Hepatic stellate cell (primary cell): ENCODE measurements at places on chromosomes 2 and 18.

DNA sequence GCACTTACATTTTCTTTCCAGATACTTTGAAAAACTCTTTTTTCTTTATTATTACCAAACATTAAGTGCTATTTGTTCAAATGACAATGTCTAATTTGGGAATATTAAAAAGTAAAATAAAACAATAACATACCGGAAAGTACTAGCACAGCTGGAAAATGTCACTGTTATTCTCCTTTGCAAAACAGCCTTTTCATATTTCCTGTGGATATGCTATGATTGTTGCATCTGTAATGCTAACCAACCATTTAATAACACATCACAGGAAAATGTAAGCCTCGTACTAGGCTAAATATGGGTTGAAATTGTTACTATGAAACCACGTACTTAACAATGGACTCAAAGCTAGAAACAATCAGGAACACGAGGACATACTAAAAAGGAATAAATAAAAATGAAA lies 298.1 kb downstream of the CBLN2 start:
- no peak for DNase-seq

- no peak for DNase-seq
These were observed 3.6 kb upstream of the PROM2 start for GRCh38 chr2:95270541-95271081.

GRCh38 chr2:173223871-173224270 lies 130.8 kb upstream of the CDCA7 start:
- no peak for DNase-seq

GRCh38 chr2:11757101-11757500 lies 10.7 kb downstream of the LPIN1 start:
- no peak for DNase-seq

GRCh38 chr2:231854616-231855125 lies 68.4 kb downstream of the COPS7B start:
- no peak for DNase-seq

DNA sequence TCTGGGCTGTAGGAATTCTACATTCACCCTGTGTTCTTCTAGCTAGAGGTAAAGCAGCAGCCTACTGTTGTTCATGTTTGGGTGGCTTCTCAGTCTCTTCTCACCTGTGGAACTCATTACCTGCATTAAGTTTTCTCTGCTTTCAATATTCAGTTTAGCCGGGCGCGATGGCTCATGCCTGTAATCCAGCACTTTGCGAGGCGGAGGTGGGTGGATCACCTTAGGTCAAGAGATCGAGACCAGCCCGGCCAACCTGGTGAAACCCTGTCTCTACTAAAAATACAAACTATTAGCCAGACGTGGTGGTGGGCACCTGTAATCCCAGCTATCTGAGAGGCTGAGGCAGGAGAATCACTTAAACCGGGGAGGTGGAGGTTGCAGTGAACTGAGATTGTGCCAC lies 139.8 kb upstream of the UBE2E3 start:
- no peak for DNase-seq

DNA sequence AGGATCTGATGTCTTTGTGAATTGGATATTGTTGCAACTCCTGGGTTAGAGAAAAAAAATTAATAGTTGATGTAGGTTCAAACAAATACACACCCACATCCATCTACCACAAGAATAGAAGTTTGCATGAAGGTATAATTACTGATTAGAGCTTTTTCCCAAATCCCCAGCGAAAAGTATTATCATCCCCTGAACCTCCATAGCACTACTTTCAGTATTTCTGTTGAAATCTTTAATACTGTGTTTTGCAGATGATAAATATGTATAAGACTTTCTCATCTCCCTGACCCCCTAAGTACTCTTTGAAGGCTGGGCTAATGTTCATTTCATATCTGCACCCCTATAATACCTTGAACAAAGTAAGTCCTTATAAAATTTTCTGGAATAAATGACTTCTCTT lies 6.4 kb downstream of the FN1 start:
- no peak for DNase-seq

- DNase-seq = no peak
These were observed 116.2 kb downstream of the ADCYAP1 start for GRCh38 chr18:1020731-1021344.

DNA sequence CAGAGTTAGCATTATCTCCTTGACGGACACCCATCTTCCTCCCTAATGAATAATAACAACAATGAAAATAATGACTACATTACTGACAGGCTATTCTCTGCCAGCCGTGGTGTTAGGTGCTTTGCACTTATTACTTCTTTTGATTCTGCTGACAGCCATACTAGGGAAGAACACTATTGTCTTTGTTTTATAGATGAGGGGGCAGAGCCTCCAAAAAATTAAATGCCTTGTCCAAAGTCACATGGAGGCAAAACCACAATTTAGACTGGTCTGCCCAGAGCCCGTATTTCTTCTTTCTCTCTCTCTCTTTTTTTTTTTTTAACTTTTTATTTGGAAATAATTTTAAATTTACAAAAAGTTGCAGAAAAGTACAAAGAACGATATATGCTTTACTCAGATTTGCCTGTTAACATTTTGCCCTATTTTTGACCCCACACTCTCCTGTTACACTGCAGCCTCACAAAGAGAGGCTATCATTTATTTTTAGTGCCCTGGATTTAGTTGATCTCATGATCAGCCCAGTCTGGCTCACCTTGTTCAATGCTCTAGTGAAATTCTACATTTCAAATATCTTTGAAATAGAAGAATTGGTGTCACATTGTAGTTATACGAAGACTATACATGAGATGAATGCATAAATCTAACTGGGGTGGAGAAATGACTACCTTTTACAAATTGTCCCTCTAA lies 369.4 kb downstream of the LRRTM1 start:
- no peak for DNase-seq

- no peak for DNase-seq
These were observed at the start of gene PTPRN for GRCh38 chr2:219309278-219309677. PTPRN (minus strand) TSS chr2:219309401; CDS start chr2:219309332, 69 bp downstream.

DNA sequence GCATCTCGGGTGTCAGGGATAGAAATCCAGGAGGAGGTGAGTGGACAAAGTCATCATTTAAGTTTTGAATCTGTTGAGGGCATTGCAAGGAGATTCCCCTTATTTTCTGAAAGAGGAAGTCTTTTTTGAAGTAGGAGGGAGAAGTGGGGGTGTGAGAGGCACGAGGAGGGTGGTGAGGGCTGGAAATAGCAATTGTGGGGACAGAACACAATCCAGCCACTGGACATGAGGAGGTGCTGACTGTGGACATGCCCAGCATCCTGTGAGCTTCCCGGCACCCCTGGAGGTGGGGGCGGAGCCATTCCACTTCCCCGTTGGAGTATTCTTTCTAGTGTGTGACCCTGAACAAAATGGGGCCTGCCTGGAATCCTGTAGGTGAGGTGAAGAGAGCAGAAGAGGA lies 310.7 kb upstream of the EPAS1 start:
- DNase-seq = no peak

DNA sequence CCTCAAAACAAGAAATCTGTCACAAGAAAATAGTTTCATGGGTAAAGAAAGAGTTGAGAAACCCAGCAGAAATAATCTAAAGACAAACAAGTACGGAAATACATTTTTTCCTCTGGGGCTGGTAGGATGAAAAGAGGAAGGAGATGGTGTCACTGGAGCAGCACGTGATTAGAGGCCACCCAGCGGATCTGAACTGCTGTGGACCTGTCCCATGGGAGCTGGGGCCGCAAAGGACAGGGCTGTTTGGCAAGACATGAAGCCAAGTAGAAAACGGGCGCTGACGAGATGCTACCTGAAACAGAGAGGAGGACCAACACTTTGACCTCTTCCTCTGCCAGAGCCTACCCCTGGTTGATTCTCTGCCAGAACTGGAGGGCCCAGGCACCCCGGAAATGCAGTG lies 295.4 kb upstream of the ATP5MC3 start:
- no peak for DNase-seq

GRCh38 chr2:200625282-200625681 lies 39.5 kb downstream of the AOX1 start:
- DNase-seq = no peak

GRCh38 chr2:229392196-229392595 lies 121.1 kb upstream of the PID1 start:
- DNase-seq = no peak

GRCh38 chr18:22279741-22280452 lies 110.5 kb downstream of the GATA6 start:
- peak; percentile 16 for DNase-seq

DNA sequence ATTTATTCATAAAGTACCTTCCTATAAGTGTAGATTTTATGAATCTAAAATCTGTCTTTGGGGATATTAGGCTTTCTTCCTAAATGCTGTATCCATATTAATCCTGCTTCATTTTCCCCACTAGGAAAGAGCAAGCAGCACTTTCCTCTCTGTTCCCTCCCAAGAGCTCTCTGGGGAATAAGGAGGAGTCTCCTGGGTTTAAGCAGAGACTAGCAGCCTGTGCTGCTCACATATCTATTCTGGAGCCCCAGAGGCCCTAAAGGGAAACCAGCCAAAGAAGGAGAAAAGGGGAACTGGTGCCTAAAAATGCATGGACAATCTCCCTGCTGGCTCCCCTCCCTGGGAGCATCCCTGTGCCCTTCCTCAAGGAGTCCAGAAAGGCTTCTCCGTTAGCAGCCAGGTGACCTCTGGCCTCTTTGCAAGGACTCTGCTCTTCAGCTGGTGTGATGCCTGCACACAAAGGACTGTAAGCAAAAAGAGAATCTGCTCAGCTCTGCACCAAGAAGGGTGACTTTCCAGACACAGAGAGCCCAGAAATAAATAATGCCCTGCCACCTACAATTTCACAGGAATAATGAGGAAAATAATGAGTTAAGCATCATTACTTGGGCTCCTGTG lies 270.6 kb downstream of the SS18 start:
- DNase-seq = no peak

DNA sequence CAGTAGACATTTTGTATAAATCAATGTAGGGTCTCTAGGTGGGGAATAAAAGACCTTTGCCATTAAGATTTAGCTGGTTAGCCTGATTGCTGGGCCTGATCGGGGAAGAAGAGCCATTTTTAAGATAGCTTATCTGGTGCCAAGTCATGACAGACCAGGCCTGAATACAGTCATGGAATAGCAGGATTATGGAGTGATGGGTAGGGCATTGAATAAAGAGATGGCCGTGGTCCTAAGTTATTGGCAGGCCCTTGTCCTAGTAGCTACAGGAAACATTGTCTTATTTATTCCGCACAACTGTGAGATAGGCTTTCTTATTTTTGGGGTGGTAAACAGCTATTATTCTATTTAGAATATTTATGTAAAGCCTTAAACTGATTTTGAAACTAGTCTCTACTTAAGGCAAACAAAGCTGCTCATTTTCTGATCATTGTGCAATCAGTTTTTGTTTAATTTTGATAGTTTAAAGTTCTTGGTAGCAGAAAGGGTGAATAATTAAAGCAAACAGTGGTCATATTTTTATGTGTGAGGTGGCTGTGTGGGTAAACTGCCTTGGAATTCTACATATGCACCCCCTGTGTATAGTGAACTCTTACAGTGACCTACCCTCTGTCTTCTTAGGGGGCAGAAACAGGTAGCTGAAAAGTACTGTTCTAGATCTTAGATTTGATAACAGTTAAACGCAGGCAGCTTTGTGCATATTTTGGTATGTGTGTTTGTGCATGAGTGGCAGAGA lies 22.6 kb downstream of the ZNF236 start:
- DNase-seq = no peak

DNA sequence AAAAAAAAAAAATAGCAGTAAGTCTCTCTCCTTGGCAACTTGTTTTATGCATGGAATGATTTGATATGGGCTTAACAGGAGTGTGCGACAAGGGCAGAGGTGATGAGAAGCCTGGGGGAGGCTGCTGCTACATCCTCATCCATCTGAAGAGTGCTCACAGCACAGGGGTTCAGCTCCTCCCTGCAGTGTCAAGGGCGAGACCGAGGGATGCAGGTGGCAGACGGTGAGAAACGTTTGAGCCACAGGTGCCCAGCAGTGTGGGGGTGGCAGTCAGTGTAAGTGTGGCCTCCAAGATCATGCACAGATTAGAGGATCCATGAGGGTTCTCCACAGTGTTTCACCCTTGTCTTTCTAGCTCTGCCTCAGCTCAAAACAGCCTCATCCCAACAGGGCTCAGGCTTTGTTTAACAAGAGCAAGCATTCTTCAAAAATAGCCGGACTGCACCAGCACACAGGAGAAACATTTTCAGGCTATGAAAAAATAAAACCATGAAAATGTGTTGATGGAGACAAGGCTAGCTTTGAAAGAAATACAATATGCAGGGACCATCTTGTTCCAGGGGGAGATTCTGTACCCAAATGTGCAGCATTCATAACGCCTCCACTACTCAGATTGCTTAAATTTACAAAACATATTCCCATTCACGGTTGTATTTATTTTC lies 324.5 kb upstream of the MYT1L start:
- no peak for DNase-seq

DNA sequence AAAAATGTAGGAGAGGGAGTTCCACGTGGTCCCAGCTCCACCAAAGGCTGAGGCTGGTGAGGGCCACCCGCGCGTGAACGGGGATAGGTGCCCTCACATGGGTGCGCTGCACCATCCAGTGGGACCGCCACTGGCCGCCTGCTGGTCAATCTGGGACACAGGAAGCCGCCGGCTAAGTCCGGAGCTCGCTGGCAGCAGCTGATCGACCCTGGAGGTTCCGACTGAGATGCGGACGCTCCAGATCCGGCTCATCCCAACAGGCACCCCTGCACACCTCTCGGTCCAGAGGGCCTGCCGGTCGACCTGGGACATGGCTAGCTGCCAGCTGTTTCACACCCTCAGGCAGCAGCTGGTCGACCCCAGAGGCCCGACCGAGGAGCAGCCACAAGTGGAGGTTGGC lies 116.5 kb upstream of the ANKRD30BL start:
- no peak for DNase-seq

DNA sequence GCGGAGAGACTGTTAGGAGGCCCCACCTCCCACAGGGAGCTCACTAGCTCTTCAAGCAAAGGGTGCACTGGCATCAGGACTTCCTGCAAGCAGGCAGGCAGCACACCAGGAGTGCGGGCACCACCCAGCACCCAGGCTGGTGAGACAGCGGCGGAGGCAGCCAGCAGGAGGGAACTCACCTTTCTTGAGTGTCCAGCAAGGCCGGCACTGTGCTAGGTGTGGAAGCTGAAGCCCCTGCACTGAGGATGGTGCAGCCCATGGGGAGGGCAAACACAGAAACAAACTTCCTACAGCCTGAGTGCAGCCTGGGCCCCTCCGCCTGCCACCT lies 100.7 kb upstream of the ID2 start:
- no peak for DNase-seq

DNA sequence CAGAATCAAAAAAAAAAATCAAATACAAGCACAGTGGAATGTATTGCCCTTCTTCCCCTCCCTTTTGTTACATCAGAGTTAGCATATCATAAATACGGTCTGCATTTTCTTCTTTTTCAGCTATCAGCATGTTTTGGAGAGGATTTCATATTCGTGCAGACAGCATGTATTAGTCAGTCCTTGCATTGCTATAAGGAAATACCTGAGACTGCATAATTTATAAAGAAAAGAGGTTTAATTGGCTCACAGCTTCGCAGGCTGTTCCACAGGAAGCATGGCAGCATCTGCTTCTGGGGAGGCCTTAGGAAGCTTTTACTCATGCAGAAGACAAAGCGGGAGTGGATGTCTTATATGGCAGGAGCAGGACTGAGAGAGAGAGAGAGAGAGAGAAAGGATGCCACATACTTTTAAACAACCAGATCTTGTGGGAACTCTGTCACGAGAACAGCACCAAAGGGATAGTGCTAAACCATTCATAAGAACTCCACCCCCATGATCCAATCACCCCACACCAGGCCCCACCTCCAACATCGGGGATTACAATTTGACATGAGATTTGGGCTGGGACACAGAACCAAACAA lies 8.9 kb downstream of the IL1B start:
- DNase-seq = no peak

GRCh38 chr18:54968807-54969206 lies 9.5 kb upstream of the CCDC68 start:
- DNase-seq = no peak

- DNase-seq = no peak
These were observed 220.9 kb downstream of the HDAC4 start for GRCh38 chr2:239179851-239180371.

- no peak for DNase-seq
These were observed 40.7 kb upstream of the UPP2 start for GRCh38 chr2:158060835-158061435.
